ENCODE measurements at places on chromosomes 6 and 20. TPM values are rescaled to one million over a fixed set of nuclear protein-coding genes. Genes with fewer than 3 reads are reported as not detected.

The CRISP2 gene
- total RNA-seq = not detected

The ID4 gene
- total RNA-seq = not detected

GRCh38 chr20:21706261-21707195 lies 1.1 kb downstream of the PAX1 start:
- no peak for DNase-seq

DNA sequence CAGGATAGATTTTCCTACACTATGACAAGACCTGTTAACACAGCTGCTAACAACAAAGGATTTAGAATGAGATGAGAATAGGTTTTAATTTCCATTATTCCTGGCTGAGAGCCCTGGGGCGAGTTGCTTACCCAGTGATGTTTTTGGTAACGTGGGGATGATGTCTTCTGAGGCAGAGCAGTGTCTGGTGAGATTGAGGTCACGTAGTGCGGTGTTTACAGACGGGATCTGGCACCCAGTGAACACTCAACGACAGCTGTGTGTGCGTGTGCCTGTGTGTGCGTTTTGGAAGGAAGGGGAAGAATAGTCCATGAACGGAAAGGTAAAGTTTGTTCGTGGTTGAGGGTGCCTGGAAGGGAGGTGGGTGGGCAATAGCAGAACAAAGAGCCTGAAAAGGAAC lies 384.7 kb downstream of the C6orf118 start:
- no peak for DNase-seq

DNA sequence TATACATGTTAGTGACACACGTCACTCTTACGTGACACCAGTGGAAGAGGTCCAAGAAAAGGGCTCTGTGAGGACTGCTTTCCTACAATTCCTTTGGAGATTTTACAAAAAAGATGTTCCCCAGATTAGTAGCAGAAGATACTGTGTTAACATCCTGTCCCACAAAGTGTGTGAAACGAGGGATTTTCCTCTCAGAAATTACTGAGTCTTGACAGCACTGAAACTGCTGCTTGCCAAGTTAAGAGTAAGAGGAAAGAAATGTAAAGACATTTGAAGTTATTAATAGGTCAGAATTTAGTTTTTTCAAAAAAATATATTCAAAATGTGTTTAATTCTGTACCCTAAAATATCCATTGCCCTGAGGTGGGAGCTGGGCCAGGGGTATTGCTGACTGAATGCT lies 58.8 kb upstream of the MAP7 start:
- no peak for DNase-seq

- DNase-seq = no peak
Measured at GRCh38 chr20:50762045-50762422, 30.7 kb downstream of the PARD6B start.

The E2F3 gene
- 28.2 TPM for total RNA-seq

- DNase-seq = peak; percentile 18
Measured at GRCh38 chr20:20237093-20237959, 130.6 kb upstream of the INSM1 start.

DNA sequence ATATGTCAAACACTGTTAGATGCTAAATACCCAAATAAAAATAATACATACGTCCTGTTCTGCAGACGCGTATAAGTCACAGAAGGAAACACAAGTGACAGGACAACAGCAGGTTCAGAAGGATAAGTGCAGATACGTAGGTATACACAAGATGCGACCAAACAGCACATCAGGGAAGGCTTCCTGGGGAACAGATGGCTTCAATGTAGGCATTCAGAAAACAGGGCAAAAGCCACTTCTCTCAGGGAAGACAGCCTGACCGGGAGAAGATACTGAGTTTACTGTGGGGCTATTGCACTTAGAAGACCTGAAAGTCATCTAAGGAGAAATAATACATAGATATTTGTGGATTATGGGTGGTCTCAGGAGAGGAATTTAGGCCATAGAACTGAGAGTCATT lies 1.9 kb downstream of the HLA-DPA1 start:
- no peak for DNase-seq

GRCh38 chr6:87828044-87828443 lies 126.0 kb upstream of the AKIRIN2 start:
- DNase-seq = no peak

- no peak for DNase-seq
Measured at GRCh38 chr6:137432054-137432611, 62.1 kb downstream of the OLIG3 start.

DNA sequence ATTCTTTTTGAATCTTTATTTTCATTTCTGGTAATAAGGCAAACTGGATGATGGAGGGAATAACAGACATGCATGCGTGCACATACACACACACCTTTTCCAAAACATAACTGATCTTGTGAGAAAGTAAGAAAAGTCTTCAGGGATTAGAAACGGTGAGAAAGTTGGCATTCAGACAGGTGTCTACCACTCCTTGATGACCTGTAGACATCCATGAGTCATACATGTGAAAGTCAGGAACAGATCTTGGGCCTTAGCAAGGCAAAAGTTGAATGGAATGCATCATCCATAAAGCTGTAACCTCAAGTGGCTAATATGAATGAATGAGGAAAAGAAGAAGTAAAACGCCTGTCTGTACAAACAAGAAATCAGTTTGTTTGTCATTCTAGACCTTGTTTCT lies 97.3 kb downstream of the GRIK2 start:
- no peak for DNase-seq

- DNase-seq = no peak
Measured at GRCh38 chr20:17654649-17655285, 27.3 kb downstream of the RRBP1 start.

- DNase-seq = no peak
Measured at GRCh38 chr20:60649541-60649940, 602.5 kb upstream of the CDH4 start.

- DNase-seq = no peak
Measured at GRCh38 chr6:127554435-127555006, 22.5 kb upstream of the C6orf58 start.

GRCh38 chr6:86712039-86712438 lies 225.3 kb upstream of the HTR1E start:
- no peak for DNase-seq

The PI3 gene
- total RNA-seq = not detected

GRCh38 chr6:147642458-147642857 lies 134.0 kb downstream of the SAMD5 start:
- DNase-seq = no peak

DNA sequence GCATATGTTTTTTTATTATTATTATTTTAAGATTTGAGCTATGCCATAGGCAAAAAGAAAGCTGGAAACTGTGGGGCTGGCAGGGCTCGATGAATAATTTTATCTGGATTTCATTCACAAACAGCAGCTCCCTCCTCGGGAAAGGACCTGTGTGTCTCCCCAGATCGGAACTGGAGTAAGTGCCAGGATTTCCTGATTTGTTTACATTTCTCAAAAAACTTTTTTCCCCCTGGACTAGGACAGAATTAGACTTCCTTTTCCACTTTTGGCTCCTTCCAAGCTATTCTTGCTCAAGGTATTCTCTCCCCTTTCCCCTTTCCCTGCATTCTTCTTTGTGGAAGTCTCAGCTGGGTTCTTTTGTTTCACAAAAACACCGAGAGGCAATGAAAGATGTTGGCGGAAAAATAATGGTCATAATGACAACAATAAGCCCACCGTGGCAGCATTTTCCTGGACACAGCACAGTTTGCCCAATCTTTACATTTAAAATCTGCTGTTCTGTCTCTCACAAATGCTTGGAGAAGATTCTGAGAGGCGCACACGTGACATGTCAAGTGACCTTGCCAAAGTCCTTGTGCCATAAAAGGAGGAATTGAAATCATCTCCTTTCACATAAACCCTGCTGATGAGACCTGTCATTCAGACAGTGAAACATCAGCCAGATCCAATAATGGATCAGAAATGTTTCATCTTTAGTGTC lies 85.8 kb upstream of the PREP start:
- DNase-seq = no peak

GRCh38 chr6:170489836-170490235 lies 63.3 kb downstream of the PSMB1 start:
- no peak for DNase-seq

DNA sequence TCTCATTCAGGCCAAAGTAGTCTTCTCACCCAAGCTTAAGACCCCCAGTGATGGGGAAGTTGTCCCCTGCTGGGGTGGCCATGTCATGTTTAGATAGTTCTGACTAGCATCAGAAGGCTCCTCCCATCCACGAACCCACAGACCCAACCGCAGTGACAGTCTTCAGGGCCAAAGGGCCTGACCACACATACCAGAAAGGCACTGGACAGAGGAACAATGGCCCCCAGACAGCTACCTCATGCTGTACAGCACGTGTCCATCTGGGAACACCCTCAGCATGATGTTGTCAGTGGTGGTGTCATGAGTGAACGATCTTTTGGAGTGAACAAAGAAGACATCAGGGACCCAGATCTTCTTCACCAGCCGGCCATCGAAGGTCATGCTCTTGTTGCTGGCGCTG lies 46.3 kb downstream of the GABRR2 start:
- no peak for DNase-seq

DNA sequence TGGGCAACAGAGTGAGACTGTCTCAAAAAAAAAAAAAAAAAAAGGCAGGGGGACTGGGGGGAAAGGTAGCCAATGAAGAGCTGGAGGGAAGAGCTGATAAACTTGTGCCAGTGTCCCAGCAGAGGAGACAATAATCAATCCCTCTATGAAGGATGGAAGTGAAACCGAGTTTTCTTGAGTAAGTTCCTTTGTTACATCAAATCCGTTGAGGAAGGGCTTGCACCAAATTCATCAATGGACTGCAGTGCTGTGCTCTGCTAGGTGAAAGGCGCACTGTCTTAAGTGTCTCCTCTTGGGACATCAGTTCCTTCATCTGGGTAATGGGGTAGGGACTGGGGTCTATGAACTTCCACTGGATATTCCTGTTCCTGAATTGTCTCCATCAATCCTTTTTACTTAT lies 3.0 kb upstream of the CRIP3 start:
- no peak for DNase-seq

The DPPA5 gene
- total RNA-seq = not detected

GRCh38 chr20:35299780-35300179 lies 7.6 kb upstream of the FAM83C start:
- DNase-seq = no peak

DNA sequence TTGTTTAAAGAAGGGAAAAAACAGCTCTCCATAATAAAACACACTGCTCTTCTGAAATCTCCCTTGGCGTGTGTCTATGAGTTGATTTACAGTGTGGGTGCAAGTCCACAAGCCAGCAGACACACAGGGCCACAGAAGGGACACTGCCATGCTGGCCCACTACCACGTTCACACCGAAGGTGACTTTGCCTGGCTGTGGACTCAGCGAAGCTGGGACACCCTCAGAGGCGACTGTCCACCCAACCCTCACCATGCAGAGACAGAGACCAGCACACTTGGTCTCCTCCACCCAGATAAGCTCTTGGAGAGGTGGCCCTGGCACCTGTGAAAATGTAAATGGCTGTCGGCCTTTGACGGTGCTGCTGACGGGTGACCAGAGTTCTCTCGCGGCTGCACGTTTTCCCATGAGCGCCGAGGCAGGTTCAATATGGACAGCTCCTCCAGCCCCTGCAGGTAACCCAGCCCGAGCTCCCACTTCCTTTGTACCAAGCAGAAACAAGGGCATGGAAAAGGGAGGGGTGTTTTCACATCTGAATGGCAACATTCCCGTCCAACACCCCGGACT lies 78.0 kb downstream of the YTHDF1 start:
- DNase-seq = no peak

The SPATA25 gene
- 4.6 TPM for total RNA-seq

Data from T-cell (primary cell).